NCI-H526 (cell line): ENCODE measurements at places on chromosomes 16 and 17.

DNA sequence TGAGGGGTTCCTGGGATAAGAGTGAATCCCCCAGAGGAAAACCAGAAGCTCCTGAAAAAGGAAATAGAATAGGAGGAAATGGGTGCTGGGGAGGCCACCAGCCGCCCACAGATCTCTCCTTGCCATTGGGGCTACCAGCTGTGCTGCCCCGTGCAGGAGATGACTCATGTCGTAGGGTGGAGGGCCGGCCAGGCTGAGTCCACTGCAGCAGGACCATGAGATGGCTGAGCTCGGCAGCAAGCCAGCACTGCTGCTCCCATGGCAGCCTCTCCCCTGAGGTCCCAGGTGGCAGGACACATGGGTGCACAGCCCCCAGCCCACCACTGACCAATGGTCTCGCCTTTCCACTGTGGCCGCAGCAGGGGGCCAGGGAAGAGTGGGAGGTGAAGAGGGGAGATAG, 95.5 kb downstream of the GNAO1 start:
- DNase-seq, result no peak

DNA sequence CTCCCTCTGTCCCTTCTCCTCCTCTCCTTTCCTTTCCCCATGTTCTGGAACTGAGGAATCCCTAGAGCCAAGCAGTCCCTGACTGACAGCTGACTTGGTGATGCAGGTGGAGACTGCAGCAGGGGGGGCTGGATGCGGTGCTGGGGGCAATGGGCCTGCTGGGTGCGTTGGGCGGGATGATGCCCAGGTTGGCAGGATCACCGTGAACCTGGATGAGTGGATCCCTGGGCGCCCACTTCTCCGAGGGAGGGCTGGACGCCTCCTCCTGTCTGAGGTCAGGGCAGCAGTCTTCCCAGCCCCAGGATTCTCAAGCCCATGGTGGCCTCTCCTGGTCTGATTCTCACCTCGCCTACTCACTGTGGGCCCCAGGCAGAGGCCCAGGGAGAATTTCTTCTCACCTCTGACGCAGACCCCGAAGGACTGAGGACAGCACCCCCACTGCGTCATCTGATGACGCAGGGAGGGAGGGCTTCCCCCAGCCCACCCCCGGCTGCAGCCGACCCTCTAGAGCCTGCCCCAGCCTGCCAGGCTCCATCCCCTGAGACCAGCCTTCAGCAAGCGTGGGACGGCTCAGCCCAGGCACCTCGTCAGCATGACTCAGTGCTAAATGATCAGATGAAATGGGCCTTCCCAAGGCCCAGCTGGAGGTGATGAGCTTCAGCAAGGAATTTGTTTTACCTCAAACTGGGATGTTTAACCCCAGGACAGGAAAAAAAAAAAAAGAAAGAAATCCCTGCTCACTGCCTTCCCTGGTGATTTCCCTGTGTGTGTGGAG, 188.0 kb upstream of the TNRC6C start:
- no peak for DNase-seq

DNA sequence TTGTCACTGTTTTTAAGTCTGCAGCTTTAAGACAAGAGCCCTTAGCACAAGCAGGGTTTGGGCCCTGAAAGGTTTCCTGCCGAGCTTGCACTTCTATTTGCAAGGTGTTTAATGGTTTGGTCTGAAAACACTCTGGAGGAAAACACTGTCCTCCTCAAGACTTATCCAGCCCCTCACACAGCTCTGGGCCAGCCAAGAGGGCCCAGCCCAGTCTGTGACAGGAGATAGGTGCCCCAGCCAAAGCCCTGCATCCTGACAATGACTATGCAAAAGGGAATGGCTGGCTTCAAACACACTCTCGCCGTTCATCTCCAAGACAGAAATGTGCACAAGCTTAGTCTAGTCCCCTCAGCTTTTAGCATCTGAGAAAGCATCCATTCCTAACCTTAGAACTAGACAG, 26.9 kb downstream of the MPG start:
- no peak for DNase-seq

GRCh38 chr17:16905593-16906191, 66.2 kb downstream of the TNFRSF13B start:
- no peak for DNase-seq

GRCh38 chr17:56723421-56723820, 110.3 kb downstream of the C17orf67 start:
- no peak for DNase-seq

DNA sequence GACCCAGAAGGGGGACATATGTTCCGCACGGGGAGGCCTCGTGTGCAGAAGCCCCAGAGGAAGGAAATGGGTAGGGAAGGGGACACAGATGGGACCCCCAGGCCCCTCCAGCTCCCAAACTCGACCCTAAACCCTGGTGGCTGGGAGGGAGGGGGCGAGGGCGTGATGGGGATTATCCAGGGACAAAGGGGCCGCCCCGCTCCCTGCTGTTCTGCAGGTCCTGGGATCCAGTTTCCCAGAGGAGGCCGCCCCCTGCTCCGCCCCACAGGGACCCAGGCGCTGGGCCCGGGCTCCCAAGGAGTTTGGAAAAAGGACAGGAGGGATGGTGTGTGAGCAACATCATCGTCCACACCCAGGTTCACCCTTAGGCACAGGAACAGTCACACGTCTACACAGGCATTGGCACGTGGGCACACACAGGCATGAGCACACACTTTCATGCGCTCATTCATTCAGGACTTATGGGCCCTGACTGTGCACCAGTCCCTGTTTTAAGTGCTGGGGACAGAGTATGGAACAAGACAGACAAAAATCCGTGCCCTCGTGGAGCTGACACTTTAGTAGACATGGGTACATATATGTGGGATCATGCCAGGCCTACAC, 12.8 kb upstream of the FBXL19 start:
- DNase-seq, result no peak

GRCh38 chr17:80122026-80122575, 20.7 kb downstream of the GAA start:
- DNase-seq, result no peak

DNA sequence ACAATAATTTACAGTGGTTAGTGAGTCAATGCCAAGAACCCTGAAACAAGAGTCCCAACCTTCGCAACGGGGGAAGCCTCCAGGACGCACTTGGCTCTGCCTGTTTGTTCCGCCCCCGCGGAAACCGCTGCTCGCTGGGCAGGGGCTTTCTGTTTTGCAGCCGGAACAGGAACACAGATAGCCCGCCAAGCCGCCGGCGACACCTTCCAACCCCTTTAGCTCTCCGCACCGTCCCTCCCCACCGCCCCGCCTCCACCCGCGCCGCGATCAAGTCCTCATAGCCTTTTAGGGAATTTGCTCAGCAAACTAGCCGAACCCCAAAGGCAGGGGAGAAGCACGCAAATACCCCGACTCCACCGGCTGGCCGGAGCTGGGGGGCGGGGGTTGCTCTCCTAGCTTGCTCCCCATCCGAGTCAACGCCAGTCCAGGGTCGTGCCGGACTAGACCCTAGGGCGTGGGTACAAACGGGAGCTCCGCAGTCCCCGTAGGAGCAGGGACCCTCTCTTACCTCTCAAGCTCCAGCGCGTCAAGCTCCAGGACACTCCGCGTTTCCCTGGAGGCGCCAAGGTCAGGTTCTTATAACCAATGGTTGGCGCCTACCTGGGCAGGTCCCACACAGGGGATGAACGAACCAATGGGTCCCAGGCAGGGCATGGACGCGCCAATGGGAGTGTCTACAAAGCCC, at the start of gene SLFN13:
SLFN13 (minus strand) TSS at position 553 of the 685 bp plus-strand sequence. CDS start 3,086 bp downstream, outside the sequence.
- DNase-seq, result no peak

DNA sequence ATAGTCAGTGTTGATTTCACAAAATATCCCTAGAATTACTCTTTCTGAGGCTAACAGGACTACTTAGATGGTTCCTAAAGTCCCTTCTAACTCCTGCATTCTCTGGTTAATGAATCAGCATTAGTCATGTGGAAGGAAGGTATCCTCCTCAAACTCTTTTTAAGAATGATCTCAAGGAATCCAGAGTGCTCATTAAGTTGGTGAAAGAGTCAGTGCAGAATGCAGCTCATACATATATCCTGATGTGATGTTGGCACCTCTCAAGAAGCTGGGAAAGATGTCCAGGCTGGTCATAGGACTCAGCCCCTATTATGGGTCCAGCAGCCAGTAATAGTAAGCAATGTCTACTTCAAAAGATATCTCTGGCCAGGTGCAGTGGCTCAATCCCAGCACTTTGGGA, 65.5 kb downstream of the PIGL start:
- no peak for DNase-seq

DNA sequence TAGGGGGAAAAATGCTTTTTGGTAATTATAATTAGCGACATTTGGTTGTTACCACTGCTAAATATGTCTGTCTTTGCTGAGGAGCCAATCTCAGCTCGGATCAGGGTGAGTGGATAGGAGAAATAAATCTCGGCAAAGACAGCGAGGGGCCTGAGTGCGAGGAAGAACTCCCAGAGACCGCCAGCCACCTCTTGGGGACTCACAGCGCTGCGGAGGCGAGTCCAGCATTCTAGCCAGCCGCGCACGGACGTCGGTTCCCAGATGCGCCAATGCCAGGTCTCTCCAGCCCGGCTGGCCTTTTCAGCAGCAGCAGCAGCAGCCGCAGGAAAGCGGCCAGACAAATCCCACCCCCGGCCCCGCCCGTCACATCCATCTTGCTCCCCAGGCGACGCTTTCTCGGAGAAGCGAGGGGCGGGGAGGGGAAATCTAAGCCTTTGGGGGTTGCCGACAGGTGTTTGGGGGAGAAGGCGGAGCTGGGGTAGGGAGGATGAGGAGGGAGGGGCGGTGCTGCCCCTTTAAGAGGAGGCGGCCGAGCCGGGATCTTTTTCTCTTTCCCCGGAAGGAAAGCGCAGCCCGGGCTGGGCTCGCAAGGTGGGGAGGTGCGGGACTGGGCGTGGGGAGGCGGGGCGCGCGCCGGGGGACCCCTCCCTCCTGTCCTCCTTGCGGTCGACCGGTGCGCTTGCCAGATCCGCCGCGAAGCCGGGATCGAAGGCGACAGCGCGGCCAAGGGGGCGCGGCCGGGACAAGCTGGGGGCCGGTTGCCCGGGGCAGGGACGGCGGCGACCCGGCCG, at the start of gene ITGA3:
ITGA3 (plus strand) TSS at position 685 of the 791 bp plus-strand sequence. CDS start 330 bp downstream, outside the sequence.
- peak; percentile 82 for DNase-seq

DNA sequence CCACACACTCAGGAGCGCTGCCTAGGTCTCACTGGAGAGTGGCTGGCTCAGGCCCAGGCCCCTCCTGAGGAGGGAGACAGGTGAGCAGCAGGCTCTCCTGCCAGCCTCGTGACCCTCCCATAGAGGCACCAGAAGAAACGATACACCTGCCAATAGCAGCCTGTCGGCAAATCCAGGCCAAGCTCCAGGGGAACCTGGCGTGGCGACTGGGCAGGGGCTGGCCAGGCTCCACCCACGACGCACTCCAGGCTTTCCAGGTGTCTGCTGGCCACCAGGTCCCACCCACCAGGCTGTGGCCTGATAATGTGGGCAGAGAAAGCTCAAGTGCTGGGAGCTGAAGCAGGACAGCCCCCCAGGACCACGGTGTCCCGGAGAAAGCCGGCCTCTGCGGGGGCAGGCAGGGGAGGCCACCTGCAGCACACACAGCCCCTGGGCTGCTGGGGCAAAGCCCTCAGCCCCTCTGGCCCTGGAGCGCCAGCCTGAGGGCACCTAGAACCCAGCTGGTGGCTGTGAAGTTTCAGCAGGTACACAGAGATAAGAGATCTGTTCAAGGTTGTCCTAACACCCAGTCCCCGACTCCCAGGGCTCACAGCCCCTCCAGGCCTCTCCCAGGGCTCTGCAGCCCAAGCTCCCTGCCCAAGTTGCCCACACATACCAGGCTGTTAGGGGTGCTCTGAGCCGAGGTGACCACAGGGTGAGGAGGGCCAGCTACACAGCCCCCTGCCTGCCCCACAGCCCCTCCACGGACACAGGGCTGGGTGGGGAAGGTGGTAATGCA, 2.4 kb downstream of the PGAP6 start:
- DNase-seq, result peak; percentile 92

- DNase-seq, result no peak
Observed at GRCh38 chr17:851924-852323, 69.8 kb downstream of the MRM3 start.

DNA sequence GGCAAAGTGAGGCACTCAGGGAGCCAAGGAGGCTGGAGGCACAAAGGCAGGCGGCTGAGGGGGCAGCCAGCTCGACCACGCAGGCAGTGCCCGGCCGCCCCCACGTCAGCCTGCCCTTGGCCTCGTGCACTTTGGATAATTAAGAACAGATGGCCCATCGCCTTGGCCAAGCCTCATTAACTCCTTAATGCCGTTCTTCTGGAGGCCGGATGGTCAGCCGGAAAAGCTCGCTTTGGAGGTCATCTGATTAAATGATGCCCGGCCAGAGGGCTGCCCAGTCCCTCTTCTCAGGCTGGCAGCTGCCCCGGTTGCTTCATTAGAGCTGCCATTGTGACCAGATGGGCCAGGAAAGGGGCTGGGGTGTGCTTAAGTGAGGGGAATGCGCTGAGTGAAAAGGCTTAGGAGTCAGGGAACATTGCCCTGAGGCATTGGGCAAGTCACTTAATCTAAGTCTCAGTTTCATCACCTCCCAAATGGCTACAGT, 364.0 kb downstream of the NPIPA8 start:
- no peak for DNase-seq

GRCh38 chr16:17107450-17107849, 363.3 kb downstream of the XYLT1 start:
- no peak for DNase-seq

GRCh38 chr17:63774969-63775265, 947 bp downstream of the DDX42 start:
- DNase-seq, result no peak

GRCh38 chr17:78323826-78324390, 36.0 kb downstream of the SOCS3 start:
- DNase-seq, result no peak

GRCh38 chr17:57418463-57419246, 162.3 kb downstream of the MSI2 start:
- DNase-seq, result no peak
